HT1080 (cell line): ENCODE measurements at places on chromosomes 11 and 22.

GRCh38 chr11:73271936-73272679, at the start of gene P2RY6:
Gene P2RY6, plus strand, starts transcription at chr11:73272338. Its CDS starts 24,181 bp downstream, at chr11:73296519.
- peak; percentile 78 for DNase-seq

- DNase-seq = no peak
Measured at GRCh38 chr11:47400768-47401279, 7.6 kb upstream of the SLC39A13 start.

DNA sequence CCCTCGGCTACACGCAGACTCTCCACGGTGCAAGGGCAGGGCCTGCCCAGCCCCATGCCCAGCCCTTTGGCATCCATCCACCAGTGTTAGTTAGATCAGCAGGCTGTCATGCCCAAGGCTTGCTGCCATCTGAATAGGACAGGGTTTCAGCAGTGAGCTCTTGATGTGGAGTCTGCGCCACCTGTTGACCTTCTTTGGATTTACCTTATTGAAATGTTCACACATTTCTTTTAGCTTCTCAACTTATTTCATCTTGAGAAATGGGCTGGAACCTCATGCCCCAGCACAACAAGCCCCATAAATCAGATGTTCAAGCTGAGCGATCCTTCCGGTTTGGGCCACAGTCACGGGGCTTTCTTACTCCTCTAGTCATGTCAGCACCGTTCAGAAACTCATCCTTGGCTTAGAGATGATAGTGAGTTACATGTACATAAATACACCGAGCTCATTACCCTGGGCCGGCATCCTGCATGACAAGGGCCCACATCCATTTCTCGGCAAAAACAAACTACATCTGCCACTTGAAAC, 61.7 kb downstream of the PARVB start:
- DNase-seq = peak; percentile 72

DNA sequence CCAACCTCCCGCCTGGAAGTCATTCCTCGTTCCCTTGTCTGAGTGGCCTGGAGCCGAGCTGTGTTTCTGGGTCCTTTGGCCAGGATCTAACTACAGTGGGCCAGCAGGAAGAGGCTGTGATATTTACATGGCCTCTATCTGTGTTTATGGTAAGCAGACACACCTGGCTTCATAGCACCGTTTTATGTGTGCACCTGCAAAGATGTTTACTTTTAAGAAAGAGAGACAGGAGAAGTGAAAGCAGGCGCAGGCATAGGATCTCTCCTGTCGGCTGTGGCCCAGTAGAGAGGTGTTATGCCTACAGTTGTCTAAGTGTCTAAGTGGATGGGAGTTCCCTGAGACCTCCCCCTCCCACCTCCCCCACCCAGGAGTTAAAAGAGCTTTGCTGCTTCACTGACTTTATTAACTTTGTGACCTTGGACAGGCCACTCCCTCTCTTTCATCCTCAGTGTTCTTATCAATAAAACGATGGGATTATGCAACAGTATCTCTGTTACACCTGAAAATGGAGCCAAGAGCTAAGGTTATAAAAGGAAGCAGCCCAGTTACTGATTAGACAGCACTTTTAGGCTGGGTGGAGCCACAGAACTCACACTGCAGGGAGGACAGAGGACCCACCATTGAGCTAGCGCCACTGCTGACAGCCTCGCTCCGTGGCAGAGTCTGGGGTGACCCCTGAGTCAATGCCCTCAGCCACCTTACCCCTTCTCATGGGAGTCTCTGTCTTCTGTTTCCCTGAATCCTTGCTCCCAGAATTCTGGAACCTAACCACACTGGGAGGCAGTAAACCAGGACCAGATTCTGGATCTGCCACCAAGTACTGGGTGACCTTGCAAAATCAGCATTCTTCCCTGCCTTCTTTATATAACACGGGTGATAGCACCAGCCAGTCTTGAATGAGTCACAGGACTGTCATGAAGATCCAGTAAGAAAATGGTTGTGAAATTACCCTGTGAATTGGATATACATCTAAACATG, 22.0 kb downstream of the ST14 start:
- peak; percentile 50 for DNase-seq

- DNase-seq = peak; percentile 17
Measured at GRCh38 chr11:103055221-103055890, 36.6 kb downstream of the DCUN1D5 start.

DNA sequence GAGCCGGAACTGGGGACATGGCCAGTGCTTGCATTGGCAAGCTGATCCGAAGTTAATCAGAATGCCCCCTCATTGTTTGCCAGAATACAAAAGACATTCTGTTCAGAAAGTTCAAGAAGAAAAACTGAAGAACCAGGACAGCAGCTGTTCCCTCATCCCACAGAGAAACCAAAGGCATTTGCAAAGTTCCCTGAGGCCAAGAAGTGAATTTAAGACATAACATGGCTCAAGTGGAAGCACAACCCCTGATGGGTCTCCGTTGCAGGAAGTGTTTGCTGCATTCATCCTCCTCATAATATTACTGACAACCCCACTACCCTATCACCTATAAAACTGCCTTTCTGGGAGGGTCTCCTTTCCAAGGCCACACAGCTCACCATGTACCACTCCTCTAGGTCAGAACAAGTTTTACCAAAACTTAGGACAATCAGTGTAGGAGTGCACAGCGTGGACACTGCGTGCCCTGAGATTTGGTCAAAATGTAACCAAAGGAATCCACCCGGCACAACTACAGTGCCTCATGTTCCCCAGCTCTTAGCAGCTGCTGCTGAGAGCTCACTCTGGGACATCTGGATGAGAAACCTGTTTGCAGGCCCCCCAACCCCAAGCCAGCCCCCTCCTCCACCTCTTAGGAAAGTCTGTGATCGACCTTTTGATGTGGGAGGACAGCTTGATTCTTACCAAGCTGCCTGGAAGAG, 101.6 kb upstream of the AKIP1 start:
- DNase-seq = no peak

DNA sequence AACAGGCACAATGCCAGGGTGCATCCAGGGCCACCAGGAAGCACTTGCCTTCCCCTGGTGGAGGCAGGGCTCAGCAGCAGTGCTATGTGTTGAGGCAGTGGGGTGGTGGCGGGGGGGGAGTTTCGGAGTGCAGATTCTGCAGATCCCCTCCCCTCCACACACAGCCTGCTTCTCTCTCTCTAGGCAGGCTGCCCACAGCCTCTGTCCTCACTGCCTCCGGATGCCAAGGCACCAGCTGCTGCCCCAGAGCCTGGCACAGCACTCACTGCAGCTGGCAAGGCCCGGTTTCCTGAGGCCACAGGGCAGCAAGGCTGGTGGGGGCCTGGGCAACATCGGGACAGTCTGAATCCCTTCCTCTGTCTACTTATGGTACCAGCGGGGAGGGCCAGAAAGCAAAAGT, 35.8 kb downstream of the NRXN2 start:
- no peak for DNase-seq

GRCh38 chr22:36463783-36464184, 17.7 kb downstream of the TXN2 start:
- DNase-seq = no peak

GRCh38 chr11:106249617-106250239, 172.3 kb downstream of the AASDHPPT start:
- no peak for DNase-seq

DNA sequence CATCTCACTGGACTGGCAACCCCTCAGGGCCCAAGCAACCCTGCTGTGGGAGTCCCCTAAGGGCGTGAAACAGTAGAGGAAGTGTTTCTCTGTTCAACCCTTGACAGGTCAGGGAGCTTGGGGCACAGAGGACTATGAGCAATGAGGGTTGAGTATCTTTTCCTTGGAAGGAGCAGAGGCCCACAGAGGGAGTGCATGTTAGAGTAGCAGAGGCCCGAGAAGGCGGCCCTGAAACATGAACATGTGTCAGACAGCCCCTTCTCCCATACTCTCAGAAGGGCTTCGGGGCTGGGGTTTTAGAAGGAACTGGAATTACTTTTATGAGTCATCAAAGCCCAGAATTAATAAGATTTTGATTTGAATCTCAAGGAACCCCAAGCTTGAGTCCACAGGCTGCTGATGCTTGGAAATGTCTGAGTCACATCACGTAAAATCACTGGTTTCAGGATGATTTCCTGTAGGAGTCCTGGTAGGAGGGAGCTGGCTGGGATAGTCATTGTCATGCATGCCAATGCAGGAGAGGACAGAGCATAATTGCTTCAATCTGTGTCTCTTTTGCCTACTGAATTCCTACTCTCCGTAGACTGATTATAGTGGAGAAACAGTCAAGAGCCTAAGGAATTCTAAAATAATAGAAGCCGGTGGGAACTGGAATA, 22.6 kb downstream of the C11orf71 start:
- peak; percentile 84 for DNase-seq

DNA sequence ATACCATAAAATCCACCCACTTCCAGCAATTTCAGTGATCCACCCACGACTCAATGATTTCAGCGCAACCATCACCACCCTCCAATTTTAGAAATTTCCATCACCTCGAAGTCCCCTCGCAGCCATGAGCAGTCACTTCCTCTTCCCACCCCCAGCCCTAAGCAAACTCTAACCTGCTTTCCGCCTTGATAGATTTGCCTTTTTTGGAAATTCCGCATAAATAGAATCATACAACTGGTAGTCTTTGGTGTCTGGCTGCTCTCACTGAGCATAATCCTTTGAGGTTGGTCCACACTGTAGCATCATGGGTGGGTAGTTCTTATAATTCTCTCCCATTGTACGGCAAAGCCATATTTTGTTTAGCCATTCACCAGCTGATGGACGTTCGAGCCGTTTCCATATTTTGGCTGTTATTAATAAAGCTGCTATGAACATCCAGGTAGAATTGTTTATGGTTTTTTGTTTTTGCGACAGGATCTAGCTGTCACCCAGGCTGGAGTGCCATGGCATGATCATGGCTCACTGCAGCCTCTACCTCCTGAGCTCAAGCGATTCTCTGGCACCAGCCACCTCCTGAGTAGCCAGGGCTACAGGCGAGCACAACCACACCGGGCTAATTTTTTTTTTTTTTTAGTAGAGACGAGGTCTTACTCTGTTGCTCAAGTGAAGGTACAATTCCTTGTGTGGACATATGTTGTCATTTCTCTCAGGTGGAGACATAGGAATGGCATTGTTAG, 16.0 kb downstream of the PIM3 start:
- DNase-seq = no peak

DNA sequence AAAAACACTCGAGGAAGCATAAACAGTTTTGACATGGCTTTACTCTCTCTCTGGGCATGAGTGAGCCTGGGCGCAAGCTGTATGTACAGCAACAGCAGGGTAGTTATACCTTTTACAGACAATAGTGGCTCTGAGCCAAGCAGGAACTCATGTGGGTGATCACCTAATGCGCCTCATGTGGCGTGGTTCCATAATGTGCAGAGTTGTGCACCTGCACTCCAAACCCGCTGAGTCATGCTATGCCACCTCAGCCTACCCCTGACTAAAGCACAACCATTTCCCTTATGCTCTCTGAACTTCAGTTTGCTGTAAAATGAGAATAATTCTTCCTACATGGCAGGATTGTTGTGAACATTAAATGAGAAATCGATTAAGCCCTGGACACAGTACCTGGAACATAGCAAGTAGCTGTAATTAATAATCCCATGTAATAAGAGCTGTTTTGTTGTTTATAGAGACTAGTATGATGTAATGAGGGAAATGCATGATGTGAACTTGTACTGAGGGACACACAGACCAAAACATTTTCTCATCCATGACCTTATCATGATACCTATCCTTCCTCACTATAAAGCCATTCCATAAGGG, 71.6 kb downstream of the CCDC34 start:
- peak; percentile 52 for DNase-seq
